SIG-M5 (cell line): ENCODE measurements at places on chromosomes 11 and 22.

DNA sequence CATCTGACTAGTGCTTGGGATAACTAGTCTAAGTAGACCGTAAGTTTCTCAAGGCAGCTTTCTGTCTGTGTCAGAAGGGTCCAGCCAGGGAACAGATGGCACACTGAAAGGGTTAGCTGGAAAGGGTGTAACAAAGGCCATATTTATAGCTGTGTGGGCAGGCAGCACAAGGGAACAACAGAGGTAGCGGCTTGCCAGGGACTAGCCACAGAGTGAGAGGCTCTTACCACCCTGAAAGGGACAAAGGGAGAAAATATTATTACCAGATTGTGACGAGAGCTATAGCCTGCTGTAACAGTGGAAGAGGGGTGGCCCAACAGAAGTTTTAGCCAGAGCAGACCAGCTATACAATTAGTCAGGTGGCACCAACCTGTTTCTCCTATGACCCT, 129.4 kb downstream of the CCDC34 start:
- DNase-seq: no peak

- DNase-seq: no peak
Observed at GRCh38 chr11:115637599-115638241, 133.5 kb upstream of the CADM1 start.

DNA sequence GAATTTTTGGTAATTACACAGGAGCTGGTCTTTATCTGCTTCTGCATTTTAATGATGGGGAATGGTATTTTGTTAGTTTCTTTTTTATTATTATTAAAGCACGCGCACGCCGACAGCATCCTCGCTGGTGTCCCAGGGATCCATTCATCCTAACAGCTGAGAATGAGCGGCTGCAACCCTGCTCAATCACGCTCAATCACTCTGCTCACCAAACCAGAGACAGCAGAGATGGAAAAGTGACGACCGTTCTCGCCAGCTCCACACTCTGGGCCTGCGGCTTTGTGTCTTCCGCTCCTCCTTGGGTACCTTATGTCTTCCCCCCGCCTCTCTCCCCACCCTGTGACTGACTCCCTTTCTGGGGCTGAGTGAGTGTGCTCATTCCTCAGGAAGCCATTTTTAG, 84.5 kb downstream of the DSCAML1 start:
- DNase-seq: no peak

DNA sequence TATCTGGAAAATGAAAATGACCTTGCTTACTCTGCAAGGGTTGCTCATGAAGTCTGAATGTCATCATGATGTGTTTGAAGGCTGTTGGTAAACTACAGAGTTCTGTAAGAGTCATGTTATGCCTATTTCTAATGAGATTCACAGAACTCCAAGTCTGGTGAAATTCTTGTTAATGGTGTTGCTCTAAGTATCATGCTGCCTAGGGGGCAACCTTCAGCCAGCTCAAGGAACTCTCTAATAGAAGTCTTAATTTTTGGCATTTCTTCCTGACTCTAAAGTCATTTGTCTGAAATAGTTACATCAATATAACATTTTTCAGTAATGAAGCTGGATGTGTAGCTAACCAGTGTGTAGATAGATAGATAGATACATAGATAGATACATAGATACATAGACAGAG, 302.8 kb downstream of the FAT3 start:
- DNase-seq: no peak

GRCh38 chr22:39177456-39177775, 24.9 kb upstream of the CBX7 start:
- no peak for DNase-seq

DNA sequence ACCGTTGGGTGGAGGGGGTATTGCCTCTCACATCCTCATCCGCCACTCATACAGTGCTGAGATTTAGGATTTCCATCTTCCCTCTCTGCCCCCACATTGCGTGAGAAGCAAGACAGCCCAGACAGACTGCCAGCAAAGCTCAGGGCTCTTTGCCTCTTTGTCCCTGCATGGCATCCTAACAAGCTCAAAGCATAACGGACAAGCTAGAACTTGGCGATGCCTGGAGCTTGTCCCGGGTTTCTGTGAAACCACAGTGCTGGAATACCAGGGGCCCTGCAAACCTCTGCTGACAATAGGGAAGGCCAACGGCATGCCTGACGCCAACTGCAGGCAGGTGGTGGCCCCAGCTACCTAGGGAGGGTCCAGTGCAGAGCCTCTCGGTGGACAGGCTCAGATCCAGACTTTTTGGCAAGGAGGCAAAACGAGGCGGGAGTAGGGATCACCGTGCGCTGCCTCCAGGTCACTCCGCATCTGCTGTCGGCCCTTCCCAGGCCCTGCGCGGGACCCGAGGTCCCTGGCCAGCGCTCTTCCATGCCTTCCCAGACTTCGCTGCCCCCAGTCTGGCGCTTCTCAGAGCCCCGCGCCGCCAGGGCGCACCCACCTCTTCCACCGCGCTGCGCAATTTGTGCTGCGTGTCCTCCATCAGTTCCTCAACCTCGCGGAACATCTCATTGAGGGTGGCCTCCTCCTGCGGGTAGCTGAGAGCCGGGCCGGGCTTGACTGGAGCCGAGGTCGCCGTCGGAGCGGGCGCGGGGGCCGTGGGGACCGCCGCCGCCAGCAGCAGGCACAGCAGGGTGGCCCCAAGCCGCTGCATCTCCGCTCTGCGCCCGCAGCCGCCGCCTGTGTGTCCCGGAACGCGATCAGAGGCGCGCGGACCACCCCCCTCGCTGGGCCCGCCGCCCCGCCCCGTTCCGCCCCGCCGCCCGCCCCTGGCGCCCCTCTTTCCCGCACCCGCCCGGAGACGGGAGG, at the start of gene DKK3:
TSS of gene DKK3 (minus strand) at position 858 of the 969 bp plus-strand sequence. CDS start at position 814, 44 bp downstream.
- no peak for DNase-seq

GRCh38 chr22:45455212-45455611, 41.7 kb downstream of the RIBC2 start:
- DNase-seq: no peak

DNA sequence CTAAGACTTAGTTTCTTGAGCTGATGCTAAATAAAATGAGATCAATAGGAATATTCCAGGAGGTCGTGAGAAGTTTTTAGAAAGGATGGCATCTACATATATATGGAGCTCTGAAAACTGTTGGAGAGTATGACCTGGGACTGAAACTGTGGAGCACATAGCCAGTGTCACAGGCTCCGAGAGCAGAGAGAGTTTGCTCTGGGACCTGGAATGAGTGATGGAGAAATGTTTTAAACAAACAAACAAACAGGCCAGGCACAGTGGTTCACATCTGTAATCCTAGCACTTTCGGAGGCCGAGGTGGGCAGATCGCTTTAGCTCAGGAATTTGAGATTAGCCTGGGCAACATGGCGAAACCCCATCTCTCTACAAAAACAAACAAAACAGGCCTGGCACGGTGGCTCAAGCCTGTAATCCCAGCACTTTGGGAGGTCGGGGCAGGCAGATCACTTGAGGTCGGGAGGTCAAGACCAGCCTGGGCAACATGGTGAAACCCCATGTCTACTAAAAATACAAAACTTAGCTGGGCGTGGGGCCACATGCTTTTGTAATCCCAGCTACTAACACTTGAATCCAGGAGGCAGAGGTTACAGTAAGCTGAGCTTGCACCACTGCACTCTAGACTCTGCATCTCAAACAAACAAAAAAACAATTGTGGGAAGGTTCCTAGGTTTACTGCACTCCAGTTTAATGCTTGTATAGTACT, 67.1 kb downstream of the SLC35F2 start:
- no peak for DNase-seq

GRCh38 chr11:46901156-46901555, 17.2 kb downstream of the LRP4 start:
- no peak for DNase-seq
